AG20443 (cell line): ENCODE measurements at places on chromosomes 4 and X.

DNA sequence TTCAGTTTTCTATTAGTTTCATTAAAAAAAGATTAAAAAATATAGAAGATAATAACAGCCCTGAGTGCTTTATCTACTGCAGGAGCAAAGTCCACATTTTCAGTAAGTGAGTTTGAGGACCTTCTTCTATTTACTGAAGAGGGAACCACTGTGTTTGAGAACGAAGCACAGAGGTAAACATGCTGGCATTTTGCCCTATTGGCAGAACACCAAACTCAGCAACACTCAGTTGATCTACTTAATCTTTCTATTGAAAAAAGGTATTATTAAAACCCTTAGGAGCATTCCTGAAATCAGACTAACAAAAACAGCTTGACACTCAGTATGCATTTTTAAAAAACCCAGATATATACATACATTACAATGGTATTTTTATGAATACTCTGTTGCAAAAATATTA, 1496.7 kb downstream of the TECRL start:
- no peak for DNase-seq

GRCh38 chrX:48935301-48935670, 16.5 kb upstream of the PIM2 start:
- DNase-seq = no peak

- peak; percentile 78 for DNase-seq
Measured at GRCh38 chr4:105088110-105088879, 58.4 kb upstream of the TET2 start.

DNA sequence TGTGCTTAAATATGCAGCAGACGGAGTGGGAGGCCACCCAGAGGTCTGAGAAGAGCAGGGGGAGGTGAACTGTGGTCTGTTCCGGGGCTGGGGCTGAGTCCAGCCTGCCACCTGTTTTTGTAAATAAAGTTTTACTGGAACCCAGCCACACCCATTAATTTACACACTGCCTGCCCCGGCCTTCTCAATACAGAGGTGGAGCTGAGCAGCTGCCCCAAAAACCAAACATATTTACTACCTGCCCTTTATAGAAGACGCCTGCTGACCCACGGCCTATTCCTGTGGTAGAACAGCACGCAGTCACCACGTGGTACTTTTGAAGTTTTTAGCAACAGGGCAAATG, 45.9 kb downstream of the FGFRL1 start:
- DNase-seq = no peak
